Activated CD4-positive, alpha-beta T cell treated with anti-CD3 and anti-CD28 coated beads, Interleukin-2, amount 50 U/mL, for 4 hours (primary cell): ENCODE measurements at places on chromosomes 1 and 21.

DNA sequence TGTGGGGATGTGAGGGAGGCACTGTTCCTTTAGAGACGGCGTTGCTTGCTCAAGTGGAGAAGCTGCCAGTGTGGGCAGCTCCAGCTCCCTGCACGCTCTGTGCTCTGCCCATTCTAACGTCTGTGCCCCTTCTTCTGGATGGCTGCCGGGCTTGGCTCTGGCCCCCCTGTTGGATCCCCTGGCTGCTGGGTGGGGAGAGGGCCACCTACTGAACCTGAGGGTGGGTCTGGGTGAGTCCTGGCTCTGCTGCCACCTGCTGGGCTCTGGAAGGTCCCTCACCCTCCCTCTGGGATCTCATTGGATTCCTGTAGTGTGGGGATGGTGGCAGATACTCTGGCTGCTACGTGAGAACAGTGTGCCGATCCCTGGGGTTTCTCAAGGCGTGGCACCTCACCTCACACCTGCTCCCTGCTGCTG, 5.0 kb downstream of the PFKL start:
- no peak for DNase-seq

DNA sequence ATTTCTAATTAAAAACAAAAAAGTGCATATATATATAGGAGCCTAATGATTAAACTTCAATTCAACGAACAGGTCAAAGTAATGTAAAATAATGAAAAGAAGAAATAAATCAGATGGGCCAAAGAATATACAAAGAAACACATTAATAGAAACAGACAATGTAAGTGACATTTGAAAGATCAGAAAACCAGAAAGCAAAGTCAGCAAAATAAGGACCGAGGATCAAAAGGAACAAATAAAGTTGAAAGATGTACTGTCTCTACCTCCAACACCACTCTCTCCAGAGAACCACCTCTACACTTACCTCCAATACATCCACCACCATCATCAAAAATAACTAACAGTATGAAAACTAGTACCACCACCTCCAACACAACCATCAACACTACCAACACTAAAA, 1226.3 kb upstream of the NCAM2 start:
- no peak for DNase-seq

DNA sequence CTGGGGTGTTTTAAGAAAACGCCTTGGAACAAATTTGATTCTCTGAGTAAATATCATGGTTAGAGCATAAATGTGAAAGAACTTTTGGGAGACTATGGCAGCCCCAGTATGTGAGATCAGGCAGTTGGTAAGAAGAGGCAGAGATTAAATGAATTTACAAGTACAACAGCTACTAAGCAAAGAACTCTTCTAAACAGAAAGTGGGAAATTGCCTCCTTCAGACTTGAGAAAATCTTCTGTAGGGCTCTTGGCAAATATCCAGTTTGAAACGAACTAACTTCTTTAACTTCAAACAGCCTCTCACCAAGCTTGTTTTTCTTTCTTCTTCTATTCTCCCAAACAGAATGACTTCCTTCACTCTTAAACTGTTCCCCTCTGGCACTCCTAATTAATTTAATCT, 337.7 kb downstream of the SIPA1L2 start:
- no peak for DNase-seq

DNA sequence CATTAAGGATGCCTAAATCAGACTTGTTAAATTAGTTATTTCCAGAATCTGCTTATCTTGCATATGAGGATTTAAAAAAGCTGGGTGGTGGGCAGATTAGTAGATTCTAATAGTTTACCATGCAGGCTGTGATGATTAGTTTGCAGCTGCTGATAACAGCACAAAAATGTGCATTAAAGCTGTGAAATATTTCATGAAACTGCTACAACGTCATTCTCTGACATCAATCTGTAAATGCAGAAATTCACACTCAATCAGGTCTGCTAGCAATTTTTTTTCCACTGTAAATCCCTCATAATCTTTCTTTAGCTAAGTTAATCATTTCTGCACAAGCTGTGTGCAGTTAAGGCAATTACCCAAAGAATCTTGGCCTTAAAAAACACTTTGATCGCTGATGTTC, 9.3 kb upstream of the RPE65 start:
- DNase-seq = no peak

DNA sequence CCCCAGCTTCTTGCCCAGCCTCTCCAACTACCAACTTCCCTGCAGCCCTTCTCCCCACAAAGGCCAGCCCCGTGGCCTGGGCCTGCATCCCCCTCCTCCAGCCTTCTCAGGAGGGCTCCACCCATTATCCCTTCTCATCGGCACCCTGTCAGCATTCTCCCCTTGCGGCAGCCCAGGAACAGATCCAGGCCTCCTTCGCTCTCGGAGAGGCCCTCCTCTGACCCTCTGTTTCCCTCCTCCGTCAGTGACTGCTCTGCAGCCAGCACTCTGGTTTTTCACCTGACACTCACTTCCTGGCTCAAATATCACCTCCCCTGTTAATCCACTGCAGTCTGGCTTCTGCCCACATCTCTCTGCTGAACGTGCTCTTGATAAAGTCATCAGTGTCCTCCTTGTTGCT, 17.5 kb downstream of the ADGRB2 start:
- DNase-seq = no peak

DNA sequence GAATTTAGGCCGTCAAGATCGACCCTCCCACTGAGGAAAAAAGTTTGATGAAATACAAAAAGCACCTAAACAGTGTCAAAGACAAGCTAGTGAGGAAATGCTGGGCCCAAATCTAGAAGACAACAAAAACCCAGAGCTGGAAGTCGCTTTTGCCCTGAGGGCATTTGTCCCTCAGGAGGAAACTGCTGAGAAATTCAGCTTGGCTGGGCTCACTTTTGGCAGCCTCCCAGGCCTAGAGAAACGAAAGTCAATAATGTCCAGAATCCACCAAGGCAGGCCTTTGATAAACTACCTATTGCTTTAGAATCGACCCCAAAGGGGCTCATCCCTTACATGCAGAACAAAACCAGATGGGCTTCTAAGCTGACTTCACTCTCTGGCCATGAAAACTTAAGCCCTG, 38.9 kb downstream of the SYT2 start:
- DNase-seq = no peak

GRCh38 chr1:23751815-23752200, 8.5 kb downstream of the ELOA start:
- no peak for DNase-seq

DNA sequence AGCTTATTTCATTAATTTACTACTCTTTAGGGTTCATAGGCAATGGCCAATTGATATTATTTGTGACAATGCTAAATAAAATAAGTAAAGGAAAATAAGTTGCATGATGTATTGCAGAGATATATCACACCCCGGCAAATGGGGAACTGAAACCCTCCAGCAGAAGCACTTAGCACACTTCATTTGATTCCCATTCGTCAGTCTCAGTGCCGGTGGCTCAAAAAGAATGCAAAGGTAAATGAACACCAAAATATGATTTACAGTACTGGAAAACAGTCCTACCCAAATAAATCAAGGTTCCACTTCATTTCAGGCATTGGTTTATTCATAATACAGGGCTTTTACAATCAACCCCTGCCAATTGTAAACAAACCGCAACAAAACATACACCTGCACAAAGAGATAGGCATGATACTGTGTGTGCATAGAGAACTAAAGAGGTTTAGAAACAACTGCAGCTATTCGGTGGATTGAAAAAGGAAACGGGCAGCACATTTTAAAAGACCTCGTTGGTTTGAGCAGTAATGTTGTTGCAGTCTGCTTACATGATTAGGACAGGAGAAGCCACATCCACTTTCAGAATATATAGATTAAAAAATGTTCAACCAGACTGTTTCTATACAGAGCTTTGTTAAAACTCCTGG, 1019.2 kb downstream of the TTLL7 start:
- DNase-seq = no peak

GRCh38 chr21:38354231-38354630, 97.4 kb downstream of the KCNJ15 start:
- DNase-seq = no peak

- DNase-seq = no peak
Observed at GRCh38 chr1:27599605-27600497, 4.1 kb downstream of the AHDC1 start.

- DNase-seq = no peak
Observed at GRCh38 chr1:13764588-13765332, 64.8 kb downstream of the PRDM2 start.

GRCh38 chr1:62382658-62382955, 54.2 kb upstream of the USP1 start:
- no peak for DNase-seq

DNA sequence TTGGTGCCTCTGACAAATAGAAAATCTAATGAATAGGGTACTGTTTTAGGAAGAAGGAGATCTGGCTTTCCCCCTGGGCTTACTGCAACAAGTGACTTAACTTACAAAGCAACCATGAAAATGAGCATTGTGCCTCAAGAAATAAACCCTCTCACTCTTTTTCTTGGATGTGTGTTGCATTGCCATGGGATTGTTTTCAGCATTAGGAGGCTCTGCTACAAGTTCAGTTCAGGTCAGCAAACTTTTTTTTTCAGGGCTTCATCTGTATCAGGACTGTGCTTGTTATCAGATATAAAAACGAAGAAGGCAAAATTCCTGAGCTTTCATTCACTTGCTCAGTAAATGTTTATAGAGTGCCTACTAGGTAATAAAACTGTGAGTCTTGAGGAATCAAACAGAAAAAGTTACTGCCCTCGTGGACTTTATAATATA, 37.8 kb upstream of the DOCK7 start:
- no peak for DNase-seq

GRCh38 chr1:183385340-183386144, 32.6 kb downstream of the NMNAT2 start:
- DNase-seq = no peak

- no peak for DNase-seq
Observed at GRCh38 chr1:17053086-17053684, 647 bp downstream of the SDHB start.

DNA sequence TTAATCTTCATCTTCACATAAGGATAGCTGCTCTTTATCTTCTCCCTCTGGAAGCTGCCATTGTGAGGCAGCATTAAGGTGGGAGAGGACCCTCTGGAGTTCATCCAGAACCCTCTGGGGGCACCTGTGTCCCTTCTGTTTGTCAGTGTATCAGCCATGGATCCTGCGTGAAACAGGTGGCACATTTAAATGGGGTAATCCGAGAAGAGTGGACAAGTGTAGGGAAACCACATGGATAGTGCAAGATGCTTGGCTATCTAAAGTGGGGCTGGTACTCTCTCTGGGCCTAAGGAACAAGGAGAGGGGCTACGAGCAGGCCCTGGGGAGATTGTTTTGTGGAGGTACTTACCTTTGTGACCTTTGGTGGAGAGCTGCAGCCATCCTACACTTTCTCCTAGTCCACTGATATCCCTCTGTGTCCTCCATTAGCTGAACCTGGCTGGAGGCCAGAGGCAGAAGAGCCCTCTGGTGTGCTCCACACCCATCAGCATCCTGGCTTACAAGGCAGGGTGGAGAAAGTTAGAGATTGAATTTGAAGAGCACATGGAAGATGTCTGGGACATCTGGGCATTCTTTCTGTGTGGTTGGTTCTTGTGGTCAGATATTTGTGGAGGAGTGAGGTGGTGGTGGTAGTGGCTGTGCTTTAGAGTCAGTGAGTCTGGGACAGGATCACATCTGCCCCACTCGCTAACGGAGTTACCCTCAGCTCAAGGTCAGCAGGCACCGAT, 117.7 kb downstream of the FGGY start:
- no peak for DNase-seq

GRCh38 chr1:197320991-197321531, 53.0 kb downstream of the CRB1 start:
- no peak for DNase-seq

- DNase-seq = no peak
Observed at GRCh38 chr1:61387829-61388228, 305.5 kb downstream of the NFIA start.

- DNase-seq = no peak
Observed at GRCh38 chr1:187987236-187987776, 1158.6 kb downstream of the PLA2G4A start.
